ENCODE measurements at places on chromosomes 3 and 15. TPM values are rescaled to one million over a fixed set of nuclear protein-coding genes. Genes with fewer than 3 reads are reported as not detected.
A peak's percentile ranks its signal among the peaks of the same experiment; 100 is the strongest.

The CAV3 gene
- total RNA-seq: not detected

The RMDN3 gene
- total RNA-seq: 21.6 TPM

The SKOR1 gene
- 0.09 TPM for total RNA-seq

DNA sequence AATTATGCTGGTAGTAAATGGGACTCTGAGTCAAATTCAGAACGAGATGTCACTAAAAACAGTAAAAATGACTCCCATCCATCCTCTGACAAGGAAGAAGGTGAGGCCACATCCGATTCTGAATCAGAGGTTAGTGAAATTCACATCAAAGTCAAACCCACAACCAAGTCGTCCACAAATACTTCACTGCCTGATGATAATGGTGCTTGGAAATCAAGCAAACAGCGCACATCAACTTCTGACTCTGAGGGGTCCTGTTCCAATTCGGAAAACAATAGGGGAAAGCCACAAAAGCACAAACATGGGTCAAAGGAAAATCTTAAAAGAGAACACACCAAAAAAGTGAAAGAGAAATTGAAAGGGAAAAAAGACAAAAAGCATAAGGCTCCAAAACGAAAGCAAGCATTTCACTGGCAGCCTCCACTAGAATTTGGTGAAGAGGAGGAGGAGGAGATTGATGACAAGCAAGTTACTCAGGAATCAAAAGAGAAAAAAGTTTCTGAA is 15.1 kb upstream of the ZBTB47 start:
- peak; percentile 60 for DNase-seq

- no peak for DNase-seq
Measured at GRCh38 chr15:91104111-91104510, 4.1 kb downstream of the SV2B start.

- DNase-seq: no peak
Measured at GRCh38 chr3:161599697-161600096, 103.1 kb downstream of the OTOL1 start.

GRCh38 chr3:123732447-123732846 is 147.6 kb upstream of the HACD2 start:
- DNase-seq: peak; percentile 24

DNA sequence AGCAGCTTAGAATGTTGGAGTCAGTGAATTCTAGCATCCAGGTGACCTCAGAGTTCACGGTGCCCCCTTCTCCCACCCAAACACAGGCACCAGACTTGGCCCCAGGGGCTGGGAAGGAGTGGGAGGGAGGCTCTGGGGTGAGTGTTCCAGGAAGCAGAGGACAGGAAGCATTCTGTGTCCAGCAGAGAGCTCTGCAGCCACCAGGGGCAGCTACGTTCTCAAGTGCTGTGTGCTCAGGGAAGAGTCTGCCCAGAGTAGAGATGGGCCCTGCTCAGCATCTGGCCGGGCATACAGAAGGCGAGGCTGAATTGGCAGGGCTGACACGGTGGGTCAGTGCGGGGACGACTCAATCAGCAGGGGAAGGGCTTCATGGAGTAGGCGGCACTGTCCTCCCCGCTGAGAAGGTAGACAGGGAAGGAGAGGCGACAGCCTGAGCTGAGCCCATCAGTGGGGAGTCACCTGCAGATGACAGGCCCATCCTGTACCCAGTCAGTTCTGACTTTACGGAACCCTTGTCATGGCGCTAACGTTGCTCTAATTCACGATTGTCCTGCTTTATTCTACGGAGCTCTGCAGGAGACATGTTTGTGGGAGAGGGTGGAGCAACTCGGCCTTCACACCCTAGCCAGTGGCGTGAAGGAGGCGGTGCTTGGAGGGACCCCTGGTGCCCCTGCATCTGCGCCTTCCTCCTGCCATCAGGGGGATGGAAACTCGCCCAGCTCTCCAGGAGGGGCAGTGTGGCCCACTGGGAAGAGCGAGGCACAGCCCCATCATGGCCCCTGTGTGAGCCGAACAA is 82.2 kb downstream of the C3orf70 start:
- DNase-seq: no peak
